ENCODE measurements at places on chromosomes 5 and 9. TPM values are rescaled to one million over a fixed set of nuclear protein-coding genes. Genes with fewer than 3 reads are reported as not detected.

GARIN3 gene
- polyA plus RNA-seq: not detected

NKD2 gene
- polyA plus RNA-seq: 3.1 TPM

DNA sequence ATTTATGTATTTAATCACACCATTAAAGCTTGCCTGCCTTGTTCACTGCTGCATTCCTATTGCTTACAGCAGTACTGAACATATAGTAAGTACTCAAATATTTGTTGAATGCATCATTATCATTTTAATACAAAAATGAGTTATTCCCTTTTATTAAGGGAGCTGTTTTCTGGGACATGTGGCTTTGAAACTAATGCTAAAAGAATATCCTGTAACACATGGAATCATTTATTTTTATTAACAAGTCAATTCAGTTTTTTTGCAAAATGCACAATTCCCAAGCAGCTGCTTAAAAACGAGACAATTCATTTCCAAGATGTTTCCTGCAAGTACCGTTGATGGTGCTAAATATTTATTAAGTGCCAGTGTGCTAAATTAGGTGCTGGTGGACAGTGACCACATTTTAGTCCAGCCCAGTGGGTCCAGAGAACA lies 148.3 kb upstream of the NR3C1 start:
- peak; percentile 89 for DNase-seq

DNA sequence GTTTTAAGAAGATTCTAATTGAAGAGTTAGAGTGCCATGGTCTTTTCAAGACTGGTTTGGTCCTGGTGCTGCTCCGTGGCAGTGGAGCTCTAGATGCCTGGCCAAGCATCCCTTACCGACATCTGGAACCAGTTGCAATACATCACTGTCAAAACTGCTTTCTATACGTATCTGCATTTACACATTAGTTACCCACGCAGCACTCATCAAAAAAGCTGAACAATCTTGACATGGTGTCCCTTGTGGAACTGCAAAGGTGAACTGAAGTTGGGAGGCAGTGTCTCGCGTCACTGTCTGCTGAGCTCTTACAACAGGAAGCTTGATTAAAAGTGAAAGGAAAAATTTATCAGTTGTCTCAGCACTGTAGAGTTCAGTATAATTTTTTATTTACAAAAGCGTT lies 82.6 kb downstream of the PBX3 start:
- DNase-seq: peak; percentile 31

DNA sequence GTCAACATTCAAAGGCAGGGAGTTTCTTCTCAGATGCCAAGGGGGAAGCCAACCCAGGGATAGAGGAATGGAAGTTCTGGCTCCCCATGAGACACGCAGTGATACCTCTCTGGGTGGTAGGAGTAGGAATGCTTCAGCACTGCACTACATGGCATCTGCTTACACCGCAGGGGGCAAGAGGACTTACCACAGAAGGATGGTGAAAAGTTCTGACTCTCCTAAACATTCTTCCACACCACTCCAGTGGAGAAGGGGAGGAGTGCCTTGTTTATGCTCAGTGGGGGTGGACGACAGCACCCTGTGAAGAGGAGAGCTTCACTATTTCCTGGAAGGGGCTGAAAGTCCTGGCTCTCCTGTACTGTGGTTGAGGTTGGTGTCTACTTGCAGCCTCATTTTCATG lies 1011.3 kb upstream of the WWC1 start:
- no peak for DNase-seq

DNA sequence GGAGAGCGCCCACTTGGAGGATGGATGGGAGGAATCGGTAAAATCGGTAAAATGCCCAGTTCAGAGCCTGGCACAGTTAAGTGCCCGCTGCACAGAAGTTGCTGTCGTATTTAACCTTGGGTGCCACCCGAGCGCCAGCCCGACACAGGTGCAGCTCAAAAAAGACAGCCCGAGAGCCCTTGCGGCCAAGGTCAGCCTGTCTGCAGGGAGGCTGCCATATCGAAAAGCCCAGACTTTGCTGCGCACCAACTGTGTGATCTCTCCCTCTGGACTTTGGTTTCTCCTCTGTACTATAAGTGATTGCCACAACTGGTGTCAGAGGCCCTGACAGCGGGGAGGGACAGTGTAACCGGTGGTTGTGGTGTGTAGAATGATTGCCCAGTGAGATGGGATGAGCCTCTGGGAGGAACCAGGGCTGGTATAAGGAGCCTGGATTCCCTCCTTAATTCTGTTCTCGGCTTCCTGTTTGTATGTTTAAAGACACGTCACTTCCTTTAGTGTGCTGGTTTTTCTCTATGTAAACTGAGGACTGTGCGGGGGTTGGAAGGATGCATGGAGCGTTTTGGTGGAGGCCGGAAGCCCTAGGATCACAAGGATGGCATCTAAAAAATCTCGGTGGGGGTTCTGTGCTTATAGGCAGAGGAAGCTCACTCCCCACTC lies 792 bp downstream of the NTMT1 start:
- DNase-seq: no peak

HSPA9 gene
- polyA plus RNA-seq: 149 TPM

DNA sequence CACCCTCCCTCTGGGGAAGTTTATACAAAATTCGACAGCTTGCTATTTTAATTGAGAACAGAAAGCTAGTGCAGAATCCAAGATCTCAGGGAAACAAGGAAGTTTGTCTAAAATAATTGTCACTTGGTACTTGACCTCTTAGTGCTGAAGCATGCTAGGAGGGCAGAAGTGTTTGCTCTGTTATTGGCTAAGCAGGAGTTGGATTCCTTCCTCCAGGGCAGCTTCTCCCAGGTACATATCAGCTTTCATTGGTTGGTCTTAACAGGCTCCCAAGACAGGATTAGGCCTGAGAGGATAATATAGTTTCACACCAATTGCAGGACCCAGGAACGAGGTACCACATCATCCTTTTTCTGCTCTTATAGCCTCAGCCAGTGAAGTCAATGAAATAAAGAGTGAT lies 432.8 kb downstream of the IRX1 start:
- DNase-seq: no peak

GKAP1 gene
- polyA plus RNA-seq: 12.3 TPM

DNA sequence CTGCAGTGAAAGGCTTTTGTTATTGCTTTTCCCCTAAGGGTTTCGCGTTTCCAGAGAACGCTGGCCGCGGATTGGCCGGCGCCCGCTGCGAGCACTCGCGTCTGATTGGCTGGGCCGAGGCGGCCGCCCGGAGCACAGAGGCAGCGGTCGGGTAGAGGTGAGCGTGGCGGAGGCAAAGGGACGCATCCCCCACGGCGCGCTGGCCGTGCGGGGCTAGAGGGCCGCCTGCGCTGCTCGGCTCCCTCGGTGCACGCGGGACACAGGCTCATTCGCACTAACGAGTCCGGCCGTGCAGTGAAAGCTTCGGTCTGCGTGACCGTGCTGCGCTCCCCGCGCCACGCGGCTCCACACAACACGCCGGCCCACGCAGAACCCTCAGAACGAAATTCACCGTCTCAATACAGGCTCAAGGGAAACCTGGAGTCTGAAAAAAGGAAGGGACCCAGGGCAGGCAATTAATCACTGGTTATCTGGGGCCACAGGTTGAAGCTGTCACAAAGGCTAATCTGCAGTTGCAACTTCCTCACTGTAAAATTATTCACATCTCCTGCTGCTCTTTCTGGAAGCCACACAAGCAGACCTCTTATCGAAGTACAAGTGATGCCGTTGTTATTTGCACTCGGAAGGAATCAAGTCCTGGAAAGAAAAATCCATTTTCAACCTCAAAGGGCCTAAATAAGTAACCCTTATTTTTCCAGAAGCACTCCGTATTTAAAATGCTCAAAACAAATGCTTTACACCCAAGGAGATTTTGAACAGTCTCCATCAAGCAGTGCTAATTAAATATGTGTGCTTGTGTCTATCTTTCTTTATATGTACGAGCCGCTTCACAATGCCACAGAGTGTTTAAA lies 94.6 kb downstream of the ZNF608 start:
- peak; percentile 97 for DNase-seq

DNA sequence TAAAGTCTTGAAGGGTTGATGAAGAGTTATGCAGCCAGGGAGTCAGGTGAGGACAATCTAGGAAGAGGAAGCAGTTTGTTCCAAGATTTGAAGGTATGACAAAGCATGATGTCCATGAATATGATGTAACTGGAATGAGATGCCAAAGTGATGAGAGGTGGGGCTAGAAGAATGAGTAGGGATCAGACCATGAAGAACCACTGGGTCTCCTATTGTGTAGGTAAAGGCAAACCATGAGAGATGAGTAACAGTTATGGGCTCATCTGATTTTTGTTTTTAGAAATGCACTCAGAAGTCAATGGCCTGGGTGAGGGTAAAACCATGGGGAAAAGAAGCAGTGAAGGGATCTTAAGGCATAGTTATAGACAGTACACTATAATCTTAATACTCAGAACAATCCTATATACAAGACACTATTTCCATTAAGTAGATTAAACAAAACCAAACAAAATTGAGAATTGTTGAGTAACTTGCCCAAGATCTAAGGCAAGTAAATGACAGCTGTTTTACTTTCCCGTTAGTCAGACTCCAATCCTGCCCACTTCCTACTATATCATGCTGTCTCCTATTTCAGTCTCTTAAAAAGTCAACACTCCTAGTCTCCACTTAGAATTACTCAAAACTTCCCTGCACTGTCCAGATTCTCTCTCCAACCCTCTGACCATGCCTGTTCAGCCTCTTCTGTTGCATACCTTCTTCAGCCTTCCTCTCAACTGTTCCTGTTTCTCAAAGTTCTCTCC lies 393.8 kb upstream of the MEF2C start:
- DNase-seq: no peak

GTF2H2C gene
- 21.4 TPM for polyA plus RNA-seq

DNA sequence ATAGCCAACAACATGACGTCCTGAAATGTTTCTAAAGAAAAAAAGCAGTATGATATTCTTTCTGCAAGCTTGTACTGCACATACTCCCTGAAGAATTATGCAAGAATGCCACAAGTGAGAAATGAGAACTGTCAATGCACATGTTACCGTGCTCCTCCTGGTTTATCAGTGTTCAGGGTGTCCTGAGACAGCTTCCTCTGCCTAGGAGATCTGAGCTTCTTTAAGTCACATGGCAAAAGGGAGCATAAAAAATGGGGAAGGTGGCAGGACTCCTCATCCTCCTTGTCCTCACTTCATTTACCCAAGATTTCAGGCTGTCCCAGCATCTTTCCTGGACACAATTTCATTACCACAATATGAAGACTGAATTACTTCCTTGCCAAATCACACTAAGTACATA lies 238.2 kb downstream of the GLIS3 start:
- no peak for DNase-seq

- peak; percentile 43 for DNase-seq
Measured at GRCh38 chr9:111298111-111298510, 31.9 kb downstream of the OR2K2 start.

GRCh38 chr5:73233053-73233460 lies 60.1 kb downstream of the TMEM174 start:
- DNase-seq: no peak

ADAMTS6 gene
- 1.4 TPM for polyA plus RNA-seq

DNA sequence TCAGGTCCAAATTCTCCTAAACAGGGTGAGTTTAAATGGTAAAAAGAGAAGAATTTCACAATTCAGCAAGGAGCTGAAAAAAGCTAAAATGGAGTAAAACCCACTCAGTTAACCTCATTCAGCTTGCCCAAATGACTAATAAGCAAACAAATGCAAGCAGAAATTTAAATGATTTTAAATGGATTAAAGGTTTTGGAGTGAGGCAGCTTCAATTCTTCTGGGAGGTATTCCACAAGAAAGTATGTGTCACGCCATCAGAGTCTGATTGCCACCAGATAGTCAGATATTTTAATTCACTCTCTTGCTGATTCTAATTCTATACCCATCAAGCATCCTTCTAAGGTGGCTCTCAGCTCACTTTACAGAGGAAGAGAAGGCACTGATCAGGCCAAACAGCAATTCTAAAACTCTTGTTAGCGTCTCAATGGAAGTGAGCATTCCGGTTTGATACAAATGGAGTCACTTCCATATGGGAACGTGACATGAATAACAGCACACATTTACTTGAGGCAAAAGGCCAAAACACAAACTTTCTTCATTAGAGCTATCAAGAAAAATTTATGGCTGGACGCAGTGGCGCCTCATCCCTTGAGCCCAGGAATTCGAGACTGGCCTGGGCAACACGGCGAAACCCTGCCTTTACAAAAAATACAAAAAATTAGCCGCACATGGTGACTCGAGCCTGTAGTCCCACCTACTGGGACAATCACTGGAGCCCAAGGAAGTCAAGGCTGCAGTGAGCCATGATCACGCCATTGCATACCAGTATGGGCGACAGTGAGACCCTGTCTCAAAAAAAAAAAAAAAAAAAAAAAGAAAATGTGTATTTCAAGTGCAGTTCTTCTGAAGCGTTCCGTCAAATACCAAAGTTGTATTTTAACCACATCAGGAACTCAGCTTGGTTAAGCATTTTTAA lies 2.0 kb downstream of the CLK4 start:
- peak; percentile 18 for DNase-seq

SHROOM1 gene
- 2.7 TPM for polyA plus RNA-seq

FOXD4L3 gene
- 0.29 TPM for polyA plus RNA-seq

- DNase-seq: peak; percentile 76
Measured at GRCh38 chr9:12719431-12719830, 26.2 kb downstream of the TYRP1 start.

DNA sequence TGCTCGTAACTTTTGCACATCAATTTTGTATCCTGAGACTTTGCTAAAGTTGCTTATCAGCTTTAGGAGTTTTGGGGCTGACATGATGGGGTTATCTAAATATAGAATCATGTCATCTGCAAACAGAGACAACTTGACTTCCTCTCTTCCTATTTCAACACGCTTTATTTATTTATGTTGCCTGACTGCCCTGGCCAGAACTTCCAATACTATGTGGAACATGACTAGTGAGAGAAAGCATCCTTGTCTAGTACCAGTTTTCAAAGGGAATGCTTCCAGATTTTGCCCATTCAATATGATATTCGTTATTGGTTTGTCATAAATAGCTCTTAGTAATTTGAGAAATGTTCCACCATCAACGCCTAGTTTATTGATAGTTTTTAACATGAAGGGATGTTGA lies 65.4 kb upstream of the CDH12 start:
- no peak for DNase-seq

- DNase-seq: no peak
Measured at GRCh38 chr9:27496135-27496504, 28.0 kb upstream of the IFNK start.

ZNF189 gene
- 19.7 TPM for polyA plus RNA-seq

GRCh38 chr5:168295574-168296201 lies 4.2 kb downstream of the WWC1 start:
- no peak for DNase-seq

GRCh38 chr9:91899219-91899563 lies 50.8 kb downstream of the ROR2 start:
- DNase-seq: no peak

- no peak for DNase-seq
Measured at GRCh38 chr5:180041301-180042274, 30.0 kb downstream of the RNF130 start.

DNA sequence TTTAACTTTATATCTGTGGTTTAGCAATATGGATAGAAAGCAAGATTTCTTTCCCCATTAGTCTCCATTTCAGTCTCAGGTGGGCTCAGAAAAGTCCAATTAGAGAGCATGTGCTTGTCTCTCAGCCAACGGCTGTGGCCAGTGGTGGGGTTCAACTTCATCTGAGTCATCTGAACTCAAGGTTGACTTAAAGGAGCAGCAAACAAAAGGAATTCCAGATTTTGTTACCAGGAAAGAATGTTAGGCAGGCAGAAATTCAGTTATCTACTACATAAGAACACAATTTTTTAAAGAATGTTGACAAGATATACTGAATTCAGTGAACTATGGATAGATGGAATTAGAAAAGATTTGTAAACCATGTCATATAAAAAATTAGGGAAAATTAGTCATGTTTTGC lies 784.1 kb downstream of the MAT2B start:
- no peak for DNase-seq

Measured in muscle of leg (tissue), 16 donors.